ENCODE measurements at places on chromosomes 16 and 17. TPM values are rescaled to one million over a fixed set of nuclear protein-coding genes. Genes with fewer than 3 reads are reported as not detected.

CCL16 gene
- total RNA-seq, result not detected

PIMREG gene
- not detected for total RNA-seq

ACADVL gene
- 340 TPM for total RNA-seq

METTL2A gene
- 16.6 TPM for total RNA-seq

CX3CL1 gene
- total RNA-seq, result not detected

KCNJ18 gene
- not detected for total RNA-seq

CBFB gene
- total RNA-seq, result 112 TPM

ENPP7 gene
- 0.20 TPM for total RNA-seq

ITGA2B gene
- total RNA-seq, result 1.0 TPM

G6PC1 gene
- not detected for total RNA-seq

PTX4 gene
- not detected for total RNA-seq

PYY gene
- not detected for total RNA-seq

SLC22A31 gene
- not detected for total RNA-seq

CA7 gene
- not detected for total RNA-seq

ABCA8 gene
- total RNA-seq, result not detected

PGS1 gene
- 84.8 TPM for total RNA-seq

HSD3B7 gene
- total RNA-seq, result 3.6 TPM

ANKRD40CL gene
- not detected for total RNA-seq

CD300A gene
- 28.8 TPM for total RNA-seq

Data from CD4-positive, alpha-beta memory T cell (primary cell).